ENCODE measurements at places on chromosomes 7 and 10.

DNA sequence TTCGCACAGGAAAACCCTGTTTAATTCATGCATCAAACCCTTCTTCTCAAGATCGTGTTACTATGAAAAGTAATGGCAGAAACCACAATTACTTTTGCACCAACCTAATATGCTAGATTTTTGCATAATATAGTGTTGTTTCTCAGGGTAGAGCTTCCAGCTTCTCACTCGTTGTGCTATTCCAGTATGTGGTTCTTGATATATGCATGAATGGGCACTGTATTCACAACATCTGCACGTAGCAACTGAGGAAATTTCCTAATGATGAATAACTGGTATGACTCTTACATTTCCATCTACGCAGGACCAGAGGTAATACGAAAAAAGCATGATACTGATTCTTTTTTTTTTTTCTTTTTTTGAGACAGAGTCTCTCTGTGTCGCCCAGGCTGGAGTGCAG is 326.6 kb upstream of the GALNT17 start:
- no peak for DNase-seq

DNA sequence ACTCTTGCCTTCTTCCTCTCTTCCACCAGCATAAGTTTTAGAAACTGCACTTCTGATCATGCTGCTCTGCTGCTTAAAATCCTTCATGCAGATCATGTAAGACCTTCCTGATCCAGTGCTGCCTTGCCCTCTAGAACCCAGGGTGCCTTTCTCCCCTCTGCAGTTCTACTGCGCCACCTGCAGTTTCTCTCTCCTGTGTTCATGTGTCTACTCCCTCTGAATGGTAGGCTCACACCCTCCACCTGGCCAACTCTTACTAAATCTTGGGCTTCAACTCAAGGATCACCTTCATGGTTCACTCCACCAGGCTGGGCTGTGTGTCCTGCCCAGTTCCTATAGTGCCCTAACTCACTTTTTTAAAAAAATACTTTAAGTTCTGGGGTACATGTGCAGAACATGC is 174.6 kb upstream of the ITGB1 start:
- DNase-seq: peak; percentile 59

DNA sequence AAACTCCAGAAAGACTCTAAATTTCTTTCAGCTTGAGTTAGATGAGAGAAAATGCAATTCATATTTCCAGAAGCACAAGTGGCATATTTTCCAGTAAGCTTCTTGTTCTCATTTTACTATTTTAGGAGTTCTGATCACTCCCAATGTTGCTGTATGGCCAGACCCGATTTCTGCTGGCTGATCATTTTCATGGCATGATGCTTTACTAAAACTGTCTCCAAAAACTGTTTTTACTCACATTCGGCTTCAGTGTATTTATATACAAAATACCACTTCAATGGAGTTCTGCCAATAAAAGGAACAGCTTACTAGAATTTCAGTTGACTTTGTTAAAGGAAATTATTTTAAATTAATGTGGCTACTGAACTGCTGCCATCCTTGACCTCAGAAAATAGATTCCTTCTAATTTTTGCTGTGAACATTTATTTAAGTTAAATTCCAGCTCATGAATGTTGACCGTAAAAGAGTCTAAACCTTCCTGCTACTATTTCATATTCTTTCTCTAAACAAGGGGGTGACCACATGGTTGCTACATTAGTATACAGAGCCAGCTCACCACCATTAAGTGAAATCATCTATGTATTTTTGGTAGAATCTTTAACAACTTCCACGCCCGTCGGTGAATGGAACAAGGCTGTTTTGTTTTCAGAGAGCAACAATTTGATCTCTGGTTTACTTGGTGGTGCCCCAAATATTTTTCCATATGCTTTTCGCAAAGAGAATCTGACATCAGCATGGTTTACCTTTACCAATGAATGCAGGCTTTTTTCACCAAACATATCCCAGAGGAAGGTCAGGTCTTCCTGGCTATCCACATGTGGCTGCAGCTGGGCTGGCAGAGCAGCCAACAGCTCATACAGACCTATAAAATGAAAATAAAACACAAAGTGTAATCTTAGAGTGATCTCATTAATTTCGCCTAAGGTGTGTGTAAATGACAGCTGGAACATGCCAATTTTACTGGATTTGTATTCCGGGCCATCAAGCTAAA is 101.2 kb downstream of the MPP7 start:
- no peak for DNase-seq

- DNase-seq: no peak
These were observed 315.5 kb upstream of the CELF2 start for GRCh38 chr10:10702211-10702610.

DNA sequence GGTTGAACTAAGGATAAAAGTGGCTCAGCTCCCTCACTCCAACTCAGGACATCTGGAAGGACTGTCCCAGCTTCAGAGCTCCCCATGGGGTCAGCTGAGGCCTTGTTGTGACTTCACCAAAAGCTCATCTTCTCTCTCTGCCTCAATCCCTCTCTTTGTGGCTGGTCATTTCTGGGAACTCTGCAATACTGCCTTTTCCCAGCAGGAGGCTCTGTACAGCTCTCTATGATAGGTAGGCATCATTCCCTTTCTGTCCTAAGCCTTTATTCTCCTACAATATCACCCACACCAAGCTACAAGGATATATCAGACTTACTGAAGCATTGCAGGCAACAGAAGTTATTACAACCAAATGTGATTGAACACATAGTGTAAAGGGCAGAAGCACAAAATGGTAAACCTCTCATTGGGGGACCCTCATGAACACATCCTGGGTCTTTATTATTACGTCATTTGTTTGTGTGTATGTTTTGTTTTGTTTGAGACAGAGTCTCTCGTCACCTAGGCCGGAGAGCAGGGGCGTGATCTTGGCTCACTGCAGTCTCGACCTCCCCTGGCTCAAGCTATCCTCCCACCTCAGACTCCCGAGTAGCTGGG is 36.7 kb upstream of the PRPS1L1 start:
- DNase-seq: no peak

DNA sequence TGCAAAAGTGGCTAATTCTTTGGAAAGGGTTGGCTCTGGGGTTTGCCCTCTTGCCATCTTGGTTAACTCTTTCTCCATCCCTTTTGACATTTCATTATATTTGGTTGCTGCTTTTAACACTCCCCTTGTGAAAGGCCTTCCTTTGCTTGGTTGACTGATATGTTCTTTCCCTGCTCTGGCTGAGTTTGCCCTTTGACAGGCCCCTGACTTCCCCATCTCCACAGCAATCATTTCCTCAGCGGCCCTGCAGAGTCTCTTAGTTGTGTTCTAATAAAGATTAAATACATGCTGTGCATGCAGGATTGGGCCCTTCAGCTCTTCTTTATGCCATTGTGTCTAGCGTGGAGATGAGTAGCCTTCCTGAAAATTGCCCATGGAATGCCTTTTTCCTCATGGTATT is 84.5 kb upstream of the CSTF2T start:
- no peak for DNase-seq

- no peak for DNase-seq
These were observed 112.9 kb downstream of the KIF20B start for GRCh38 chr10:89814278-89814677.

- DNase-seq: no peak
These were observed 33.2 kb upstream of the SMNDC1 start for GRCh38 chr10:110337906-110338305.

DNA sequence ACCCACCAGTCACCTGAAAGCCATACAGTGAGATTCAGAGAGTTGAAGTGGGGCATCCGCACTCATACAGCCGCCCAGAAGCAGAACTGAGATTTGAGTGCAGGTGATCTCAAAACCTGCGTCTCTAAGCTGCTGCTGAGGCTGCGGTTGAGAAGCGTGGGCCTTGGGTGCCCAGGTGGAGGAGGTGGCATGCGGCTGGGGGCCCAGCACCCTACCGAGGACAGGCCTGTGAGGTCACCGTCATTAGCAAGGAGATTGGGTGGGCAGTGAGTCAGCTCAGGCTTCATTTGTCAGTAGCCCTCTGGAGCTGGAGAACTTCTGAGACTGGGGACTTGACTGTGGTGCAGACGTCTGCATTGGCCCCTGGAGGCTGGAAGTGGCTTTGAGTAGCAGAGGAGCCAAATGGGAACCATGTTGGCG is 29.8 kb downstream of the ZMIZ1 start:
- no peak for DNase-seq
